Stimulated activated CD8-positive, alpha-beta memory T cell treated with anti-CD3 and anti-CD28 coated beads, Interleukin-2, amount 100 ng/mL, for 1 hour (primary cell): ENCODE measurements at places on chromosomes 6 and 20.

- no peak for DNase-seq
Observed at GRCh38 chr20:14422892-14423291, 85.5 kb upstream of the FLRT3 start.

- DNase-seq, result no peak
Observed at GRCh38 chr6:131172222-131172621, 37.0 kb downstream of the AKAP7 start.

- DNase-seq, result no peak
Observed at GRCh38 chr20:63441136-63442099, 31.0 kb downstream of the KCNQ2 start.

GRCh38 chr20:4154958-4155411 lies 139.6 kb upstream of the RNF24 start:
- no peak for DNase-seq

GRCh38 chr6:135043846-135044245 lies 10.8 kb downstream of the HBS1L start:
- no peak for DNase-seq

GRCh38 chr6:24270011-24270410 lies 87.8 kb downstream of the DCDC2 start:
- DNase-seq, result no peak

- DNase-seq, result no peak
Observed at GRCh38 chr6:36839749-36840431, 646 bp upstream of the CPNE5 start.

- no peak for DNase-seq
Observed at GRCh38 chr6:139539852-139540251, 165.4 kb upstream of the CITED2 start.

DNA sequence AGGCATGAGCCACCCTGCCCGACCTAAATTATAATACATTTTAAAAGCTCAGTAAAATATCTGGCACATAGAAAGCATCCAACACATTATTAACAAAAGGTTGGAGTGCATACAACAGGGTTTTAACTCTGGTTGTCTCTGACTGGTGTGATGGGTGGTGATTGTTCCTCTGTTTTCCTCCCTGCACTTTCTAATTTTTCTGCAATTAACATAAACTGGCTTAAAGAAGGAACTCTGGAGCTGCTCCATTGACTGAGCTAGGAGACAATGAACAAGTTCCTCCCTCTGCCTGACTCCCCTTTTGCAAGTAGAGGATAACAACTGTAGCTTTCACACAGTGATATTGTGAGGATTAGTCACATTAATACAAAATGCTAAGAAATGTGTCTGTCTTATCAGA lies 48.5 kb upstream of the SIRPG start:
- no peak for DNase-seq
